A673 (cell line): ENCODE measurements at places on chromosomes 7 and 10. TPM values are rescaled to one million over a fixed set of nuclear protein-coding genes. Genes with fewer than 3 reads are reported as not detected.

The WDFY4 gene
- total RNA-seq: not detected in 2 replicates

The CPN1 gene
- not detected in 2 replicates for total RNA-seq

GRCh38 chr10:70461397-70462348 lies 16.9 kb upstream of the PALD1 start:
- peak; percentile 59 for DNase-seq

DNA sequence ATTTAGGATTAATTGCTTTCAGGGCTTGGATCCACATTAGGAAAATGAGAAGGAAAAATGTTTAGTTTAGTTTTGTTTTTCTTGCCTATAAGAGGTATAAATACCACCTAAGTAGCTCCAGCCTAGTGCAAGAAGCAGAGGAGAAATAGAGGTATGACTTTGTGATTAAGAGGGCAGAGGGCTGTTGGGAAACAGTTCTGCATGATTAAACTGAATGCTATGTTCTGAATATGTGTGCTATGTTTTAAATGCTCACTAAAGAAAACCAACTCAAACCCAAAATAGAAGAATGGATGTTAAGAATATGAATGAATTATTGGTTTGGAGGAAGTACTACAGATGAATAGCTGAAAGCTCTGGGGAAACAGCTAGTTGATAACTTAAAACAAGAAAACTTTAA lies 7.6 kb downstream of the CALCR start:
- DNase-seq: no peak

DNA sequence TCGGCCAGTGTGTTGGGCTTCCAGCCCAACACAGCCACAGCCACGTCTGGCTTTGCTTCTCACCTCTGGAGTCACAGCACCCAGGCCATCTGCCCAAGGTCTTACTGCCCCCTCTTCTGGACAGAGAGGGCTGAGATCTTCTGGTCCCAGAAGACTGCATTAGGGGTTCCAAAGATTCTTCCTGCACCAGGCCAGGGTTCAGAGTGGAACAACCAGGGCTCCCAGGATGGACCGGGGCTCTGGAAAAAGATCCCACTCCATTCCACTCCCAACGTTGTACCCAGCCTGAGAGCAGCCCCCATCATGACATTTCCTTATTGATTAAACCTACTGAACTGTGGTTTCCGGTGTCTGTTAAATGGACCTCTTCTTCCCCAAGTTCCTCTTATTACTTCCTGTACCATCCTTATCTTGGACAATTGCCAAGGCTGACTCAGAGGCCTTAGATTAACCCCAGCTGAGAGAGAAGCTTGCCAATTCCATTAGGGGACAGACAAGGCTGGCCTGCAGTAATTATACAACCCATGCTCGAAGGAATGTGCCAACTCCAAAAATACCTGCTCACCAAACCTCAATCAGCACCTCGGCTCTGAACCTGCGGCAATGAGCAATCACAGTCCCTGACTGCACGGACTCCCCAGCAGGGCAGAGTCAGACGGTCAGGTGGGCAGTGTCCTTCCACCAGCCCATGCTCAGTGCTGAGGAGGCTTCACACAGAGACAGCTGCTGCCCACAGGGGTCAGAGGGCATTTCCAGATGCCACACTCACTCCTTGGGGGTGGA lies 47.9 kb upstream of the NPFFR1 start:
- DNase-seq: peak; percentile 99

DNA sequence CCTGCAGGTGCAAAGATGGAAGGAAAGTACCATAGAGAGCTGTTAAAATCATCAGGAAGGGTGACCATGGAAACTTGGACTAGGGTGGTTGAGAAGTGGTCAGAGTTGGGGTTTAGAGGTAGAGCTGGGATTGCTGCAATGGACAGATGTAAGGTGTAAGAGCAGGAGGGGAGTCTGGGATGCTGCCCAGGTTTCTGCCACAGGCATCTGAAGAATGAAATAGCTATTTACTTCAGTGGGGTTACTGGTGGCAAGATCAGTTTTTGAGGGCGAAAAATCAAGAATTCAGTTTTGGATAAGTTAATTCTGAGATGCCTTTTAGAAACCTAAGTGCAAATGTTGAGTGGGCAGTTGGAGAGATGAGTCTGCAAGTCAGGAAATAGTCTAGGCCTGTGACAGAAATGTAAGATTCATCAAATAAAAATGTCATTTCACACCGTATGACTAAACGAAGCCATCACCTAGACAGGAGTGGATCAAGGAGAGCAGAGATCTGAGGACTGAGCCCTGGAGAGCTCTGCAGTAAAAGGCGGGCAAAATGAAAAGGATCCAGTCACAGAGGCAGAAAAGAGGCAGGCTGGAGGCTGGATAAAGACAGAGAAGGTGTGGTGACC lies 22.7 kb upstream of the TOMM7 start:
- no peak for DNase-seq

GRCh38 chr10:119165171-119166117 lies at the start of gene SFXN4:
Gene SFXN4, minus strand, starts transcription at chr10:119165714. Its CDS starts 67 bp downstream, at chr10:119165647.
- peak; percentile 82 for DNase-seq

GRCh38 chr7:156589808-156590207 lies 50.8 kb upstream of the RNF32 start:
- no peak for DNase-seq

The TRIM50 gene
- total RNA-seq: not detected in 2 replicates

DNA sequence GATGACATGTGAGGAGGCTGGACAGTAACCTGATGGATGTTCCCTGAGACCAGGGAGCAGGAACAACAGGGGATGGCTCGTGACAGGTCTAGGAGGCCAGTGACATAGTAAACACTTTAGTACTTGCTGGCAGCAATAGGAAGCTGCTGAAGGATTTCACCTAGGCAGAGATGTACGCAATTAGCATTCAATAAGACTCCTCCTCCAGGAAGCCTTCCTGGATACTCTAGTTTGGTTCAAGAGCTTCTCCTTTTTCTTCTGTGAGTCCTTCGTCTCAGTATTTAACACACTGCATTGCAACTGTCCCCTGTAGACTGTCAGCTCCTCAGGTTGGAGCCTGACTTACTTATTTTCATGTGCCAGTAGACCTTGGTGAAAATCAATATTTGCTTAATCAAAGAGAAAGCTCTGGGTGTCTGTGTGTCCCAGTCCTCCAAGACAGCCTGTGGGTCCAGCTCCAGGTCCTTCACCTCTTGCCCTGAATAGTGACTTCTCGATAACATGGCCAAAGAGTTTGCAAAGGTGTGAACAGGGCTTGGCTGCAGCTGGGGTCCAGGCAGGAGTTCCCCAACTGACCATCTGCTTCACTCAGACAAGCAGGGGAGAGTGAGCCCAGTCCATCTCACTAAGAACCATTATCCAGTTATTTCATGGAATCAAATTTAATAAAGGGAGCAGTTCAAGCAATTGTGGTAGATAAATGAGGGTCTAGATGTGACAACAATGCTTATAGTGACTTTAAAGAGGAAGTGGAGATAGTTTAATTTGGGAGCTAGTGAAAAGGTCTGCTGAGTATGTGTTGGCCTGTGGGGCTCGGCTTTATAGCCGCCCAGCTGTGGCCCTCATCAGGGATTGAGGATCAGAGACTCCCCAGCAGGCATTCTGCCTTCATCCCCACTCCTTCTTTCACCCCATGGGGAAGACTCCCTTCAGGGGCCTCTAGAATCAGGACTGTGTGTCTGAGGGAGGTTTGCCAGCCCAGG lies 9.4 kb downstream of the TMEM273 start:
- no peak for DNase-seq

The CYP2C19 gene
- total RNA-seq: 0.17 TPM in 1 of 2 replicates, not detected in the other

- DNase-seq: peak; percentile 37
Observed at GRCh38 chr7:159012353-159013069, 132.2 kb downstream of the VIPR2 start.

The GIMAP1 gene
- total RNA-seq: not detected in 2 replicates

The GRM3 gene
- not detected in 2 replicates for total RNA-seq

- no peak for DNase-seq
Observed at GRCh38 chr10:111347386-111348013, 270.7 kb downstream of the ADRA2A start.

GRCh38 chr10:128814782-128815181 lies 652.3 kb upstream of the MGMT start:
- no peak for DNase-seq

DNA sequence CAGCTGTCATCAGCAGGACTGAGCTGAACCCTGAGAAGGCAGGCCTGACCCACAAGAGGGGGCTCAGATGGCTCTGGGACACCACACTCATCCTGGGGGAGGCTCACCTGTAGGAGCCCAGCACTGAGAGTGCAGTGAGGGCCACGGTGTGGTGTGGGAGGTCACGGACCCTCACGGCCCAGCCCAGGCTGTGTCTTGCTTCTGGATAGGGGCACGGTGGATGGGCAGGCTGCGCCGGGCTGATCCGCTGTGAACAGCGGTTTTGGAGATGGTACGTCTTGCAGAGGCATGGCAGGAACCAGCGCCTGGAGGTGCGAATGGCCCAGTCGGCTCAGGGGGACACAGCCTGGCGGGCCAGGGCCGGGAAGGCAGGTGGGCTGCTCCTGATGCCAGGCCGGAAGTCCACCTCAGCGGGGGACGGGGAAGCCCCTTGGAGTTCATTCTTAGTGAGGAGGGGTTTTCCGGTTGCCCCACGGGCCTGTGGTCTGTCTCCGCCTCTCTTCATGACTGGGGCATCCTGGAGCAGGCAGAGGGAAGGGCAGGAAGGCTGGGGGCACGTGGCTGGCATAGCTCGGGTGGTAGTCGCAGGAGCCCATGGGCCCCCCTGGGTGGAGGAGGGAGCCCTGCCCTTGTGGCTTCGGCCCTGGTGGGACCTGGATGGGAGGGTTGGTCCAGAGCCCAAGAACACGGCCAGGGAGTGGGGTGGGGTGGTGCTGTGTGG lies 112.5 kb downstream of the UNCX start:
- no peak for DNase-seq

The FAM25A gene
- total RNA-seq: not detected in 2 replicates

The GPR37 gene
- 0.42 and 0.67 TPM in 2 replicates for total RNA-seq

DNA sequence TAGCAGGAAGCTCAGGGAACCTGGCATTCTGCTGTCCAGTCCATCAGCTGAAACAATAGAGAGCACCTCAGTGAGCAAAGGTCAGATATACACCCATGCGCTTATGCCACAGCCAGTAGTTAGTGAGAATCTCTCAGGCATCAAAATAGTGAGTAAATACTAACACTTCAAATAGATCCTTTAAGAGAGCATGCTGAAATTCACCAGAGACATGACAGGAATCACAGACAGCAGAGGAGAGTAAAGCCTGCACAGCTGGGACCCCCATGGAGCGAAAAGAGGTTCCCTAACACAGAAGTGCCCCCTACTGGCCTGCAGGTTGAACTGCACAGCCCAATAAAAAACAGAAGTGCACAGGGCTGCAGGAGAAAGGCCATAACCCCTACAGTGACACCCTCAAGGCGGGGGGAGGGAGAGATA lies 57.6 kb upstream of the ANTXRL start:
- DNase-seq: peak; percentile 61

DNA sequence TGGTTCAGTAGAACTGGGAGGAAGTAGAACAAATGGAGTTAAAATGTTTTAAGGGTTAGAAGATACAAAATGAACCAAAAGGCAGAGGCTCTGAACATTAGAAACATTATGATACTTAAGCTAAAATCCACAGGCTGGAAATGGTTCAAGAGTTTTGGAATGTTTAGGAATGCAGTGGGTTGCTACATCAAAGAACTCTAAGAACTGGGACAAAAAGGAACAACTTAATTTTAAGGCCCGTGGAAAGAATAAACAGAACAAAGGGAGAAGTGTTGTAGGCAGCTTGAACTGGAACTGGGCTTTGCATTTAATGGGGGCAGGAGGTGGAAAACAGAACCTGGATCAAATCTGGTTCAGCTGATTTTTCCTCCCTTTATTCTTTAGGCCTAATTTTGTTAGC lies 3.5 kb upstream of the C7orf25 start:
- no peak for DNase-seq

The GRM8 gene
- 0.72 and 0.80 TPM in 2 replicates for total RNA-seq

DNA sequence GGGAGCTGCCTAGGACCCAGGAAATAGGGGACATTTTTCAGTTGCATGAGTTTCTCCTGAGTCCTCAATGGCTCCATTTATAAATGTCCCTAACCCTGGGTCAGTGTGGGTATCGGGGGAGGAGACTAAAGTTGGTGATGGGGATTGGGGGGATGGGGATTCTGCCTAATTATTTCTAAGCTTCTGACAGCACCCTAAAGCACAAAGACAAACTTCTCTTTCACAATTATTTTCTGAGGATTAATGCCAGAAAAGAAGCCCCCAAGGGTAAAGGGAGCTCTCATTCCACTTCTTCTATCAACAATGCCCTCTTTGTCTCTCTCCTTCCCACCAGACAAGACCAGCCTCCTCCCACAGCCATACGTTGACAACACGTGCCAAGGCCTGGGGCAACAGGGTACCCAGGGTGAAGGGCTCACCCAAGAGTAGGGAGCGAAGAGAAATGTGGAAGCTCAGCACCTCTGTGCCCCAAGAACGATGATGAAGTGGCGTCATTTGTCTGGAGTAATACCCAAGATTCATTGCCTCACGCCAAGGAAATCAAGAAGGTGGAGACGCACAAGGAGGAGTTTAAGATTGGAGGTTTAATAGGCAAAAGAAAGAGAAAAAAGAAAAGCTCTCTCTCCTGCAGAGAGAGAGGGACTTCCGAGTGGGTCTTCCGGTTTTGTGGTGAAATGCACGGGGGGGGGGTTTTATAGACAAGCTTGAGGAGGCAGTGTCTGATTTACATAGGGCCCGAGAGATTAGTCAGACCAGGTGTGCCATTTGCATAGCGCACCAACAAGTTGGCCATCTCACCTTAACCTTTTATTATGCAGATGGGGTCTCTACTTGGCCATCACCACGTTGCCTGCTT lies 14.4 kb upstream of the GJC3 start:
- peak; percentile 14 for DNase-seq

- no peak for DNase-seq
Observed at GRCh38 chr10:97570789-97571471, 1.6 kb upstream of the ANKRD2 start.

The PNLIPRP2 gene
- total RNA-seq: not detected in 2 replicates

GRCh38 chr10:16612115-16612980 lies 90.7 kb upstream of the C1QL3 start:
- peak; percentile 65 for DNase-seq

The IFIT2 gene
- total RNA-seq: 1.7 and 1.9 TPM in 2 replicates

DNA sequence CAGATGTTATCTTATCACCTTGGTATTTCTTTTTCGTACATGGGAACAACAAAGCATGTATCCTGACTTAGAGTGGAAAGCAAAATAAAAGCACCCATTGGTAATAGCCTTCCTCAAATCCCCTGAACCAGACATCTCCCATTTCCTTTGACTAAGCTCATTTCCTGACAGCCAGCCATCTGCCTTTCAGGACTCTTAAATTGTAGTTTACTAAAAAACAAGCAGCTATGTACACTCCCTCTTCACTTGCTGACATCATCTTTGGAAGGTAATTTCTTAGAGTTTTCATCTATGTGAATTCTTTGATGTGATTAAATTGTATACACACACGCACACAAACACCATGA lies 40.7 kb downstream of the ARL4A start:
- peak; percentile 91 for DNase-seq

The MMD2 gene
- total RNA-seq: not detected in 2 replicates

- DNase-seq: peak; percentile 14
Observed at GRCh38 chr7:24457219-24457558, 116.1 kb upstream of the PALS2 start.
